ENCODE measurements at places on chromosomes 4 and X. TPM values are rescaled to one million over a fixed set of nuclear protein-coding genes. Genes with fewer than 3 reads are reported as not detected.

DNA sequence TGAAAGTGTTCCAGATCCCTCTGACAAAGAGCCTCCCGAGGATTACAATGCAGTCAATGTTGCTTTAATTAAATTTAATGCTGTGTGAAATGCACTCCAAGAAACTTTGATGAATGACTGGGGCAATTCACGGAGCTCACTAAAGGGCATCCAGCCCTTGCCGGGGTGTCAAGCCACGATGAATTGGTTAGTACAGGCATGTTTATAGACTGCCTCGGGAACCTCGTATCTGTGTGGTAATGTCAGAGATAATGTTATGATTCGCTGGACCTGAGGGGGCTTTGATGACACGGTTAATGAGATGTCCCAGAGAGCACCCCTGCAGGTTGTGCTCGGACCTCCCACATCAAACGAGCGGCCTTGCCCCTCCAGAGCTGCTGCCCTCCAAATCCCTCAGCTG lies 428.8 kb downstream of the NKX6-1 start:
- no peaks in the 10 kb centered on the region for H3K36me3 ChIP-seq
- H3K27ac ChIP-seq = no peak overlapping the region
- H3K4me1 ChIP-seq = no peaks in the 10 kb centered on the region
- no peaks in the 10 kb centered on the region for H3K27me3 ChIP-seq
- DNase-seq = no peak

Gene ATP8A1
- 15.2 TPM for total RNA-seq

GRCh38 chr4:68904786-68905185 lies 46.8 kb downstream of the UGT2A3 start:
- no peaks in the 10 kb centered on the region for H3K27me3 ChIP-seq
- no peak for DNase-seq
- no peak overlapping the region for H3K4me3 ChIP-seq
- H3K27ac ChIP-seq = no peak overlapping the region

DNA sequence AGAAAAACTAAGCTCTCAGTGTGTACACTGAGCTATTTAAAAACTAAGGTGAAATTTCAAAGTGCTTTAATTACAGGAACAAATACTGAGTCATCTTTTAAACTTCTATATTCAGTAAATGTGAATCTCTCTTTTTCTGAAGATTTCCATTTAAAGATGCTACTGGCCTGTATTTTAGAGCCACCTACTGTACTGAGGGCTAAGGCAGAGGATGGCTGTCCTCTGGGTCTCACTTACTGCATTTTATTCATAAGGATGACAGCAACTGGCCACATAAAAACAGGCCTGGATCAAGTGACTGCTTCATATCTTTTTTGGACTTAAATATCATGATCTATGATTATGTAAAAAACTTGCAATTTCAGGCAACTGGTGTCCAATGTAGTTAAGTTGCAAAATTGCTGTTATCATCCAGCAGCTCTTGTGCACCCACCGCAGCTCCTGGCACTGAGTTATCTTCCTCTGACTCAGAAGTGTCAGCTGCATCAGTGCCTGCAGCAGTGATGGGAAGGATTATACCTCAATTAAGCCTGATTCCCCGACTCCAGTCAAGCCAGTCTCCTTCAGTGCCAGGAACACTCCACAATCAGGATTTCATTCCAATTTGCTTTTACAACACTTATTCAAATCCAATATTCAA lies 1073.7 kb downstream of the PDHA2 start:
- H3K36me3 ChIP-seq = no peaks in the 10 kb centered on the region
- DNase-seq = no peak

Gene SPINK2
- not detected for total RNA-seq

DNA sequence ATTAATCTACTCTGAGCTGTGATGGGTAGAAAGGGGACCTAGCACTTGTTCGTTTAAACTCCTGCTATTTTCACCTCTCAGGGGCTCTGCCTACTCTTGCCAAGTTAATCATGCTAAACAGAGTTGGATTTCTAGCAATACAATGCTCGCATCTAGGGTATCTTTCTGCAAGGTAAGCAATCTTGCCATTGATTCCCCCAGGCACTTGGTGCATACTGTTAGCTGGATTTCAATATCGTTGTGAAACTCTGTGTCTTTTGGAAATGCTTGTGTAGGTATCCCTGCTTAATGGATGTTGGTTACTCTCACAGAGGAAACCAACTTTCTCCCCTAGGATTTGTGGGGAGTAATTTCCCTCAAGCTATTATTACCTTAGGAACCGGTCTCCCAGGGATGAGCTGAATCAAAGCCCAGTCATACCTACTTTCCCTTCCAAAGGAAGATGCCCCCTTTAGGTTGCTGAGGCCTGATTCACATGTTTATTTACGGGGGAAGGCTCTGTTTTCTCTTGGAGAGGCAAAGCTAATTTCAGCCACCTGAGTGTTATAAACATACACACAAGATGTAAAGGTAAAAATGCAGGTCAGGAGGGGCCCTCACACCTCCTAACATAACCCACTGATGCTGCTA lies 366.8 kb downstream of the FBXW7 start:
- no peak overlapping the region for H3K27ac ChIP-seq
- no peaks in the 10 kb centered on the region for H3K36me3 ChIP-seq
- H3K4me1 ChIP-seq = no peaks in the 10 kb centered on the region
- H3K4me3 ChIP-seq = no peak overlapping the region

DNA sequence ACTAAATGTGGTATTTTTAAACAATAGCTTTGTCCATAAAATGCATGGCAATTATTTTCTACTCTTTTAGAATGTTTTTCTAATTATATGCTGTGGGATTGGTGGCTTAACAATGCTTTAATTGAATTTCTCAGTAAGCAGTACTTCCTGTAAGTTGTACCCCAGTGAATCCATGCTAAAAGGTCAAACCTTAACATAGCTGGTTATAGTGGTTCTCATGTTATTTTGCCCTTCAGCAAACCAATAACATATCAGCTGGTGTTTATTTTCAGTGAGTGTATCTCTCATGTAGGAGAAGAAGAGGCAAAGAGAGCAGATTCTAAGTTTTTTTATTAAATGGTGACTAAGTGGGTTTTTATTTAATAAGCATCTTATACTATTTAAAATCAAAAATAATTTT lies 41.5 kb downstream of the BTC start:
- peaks cover 2% of the 10 kb centered on the region for H3K36me3 ChIP-seq
- DNase-seq = no peak
- no peaks in the 10 kb centered on the region for H3K27me3 ChIP-seq
- H3K27ac ChIP-seq = no peak overlapping the region
- no peaks in the 10 kb centered on the region for H3K4me1 ChIP-seq
- H3K4me3 ChIP-seq = no peak overlapping the region

- peaks cover 24% of the 10 kb centered on the region for H3K4me1 ChIP-seq
- no peak overlapping the region for H3K4me3 ChIP-seq
- no peak for DNase-seq
Measured at GRCh38 chr4:153523164-153523796, 57.1 kb downstream of the TMEM131L start.

Gene TMEM33
- total RNA-seq = 20.0 TPM

DNA sequence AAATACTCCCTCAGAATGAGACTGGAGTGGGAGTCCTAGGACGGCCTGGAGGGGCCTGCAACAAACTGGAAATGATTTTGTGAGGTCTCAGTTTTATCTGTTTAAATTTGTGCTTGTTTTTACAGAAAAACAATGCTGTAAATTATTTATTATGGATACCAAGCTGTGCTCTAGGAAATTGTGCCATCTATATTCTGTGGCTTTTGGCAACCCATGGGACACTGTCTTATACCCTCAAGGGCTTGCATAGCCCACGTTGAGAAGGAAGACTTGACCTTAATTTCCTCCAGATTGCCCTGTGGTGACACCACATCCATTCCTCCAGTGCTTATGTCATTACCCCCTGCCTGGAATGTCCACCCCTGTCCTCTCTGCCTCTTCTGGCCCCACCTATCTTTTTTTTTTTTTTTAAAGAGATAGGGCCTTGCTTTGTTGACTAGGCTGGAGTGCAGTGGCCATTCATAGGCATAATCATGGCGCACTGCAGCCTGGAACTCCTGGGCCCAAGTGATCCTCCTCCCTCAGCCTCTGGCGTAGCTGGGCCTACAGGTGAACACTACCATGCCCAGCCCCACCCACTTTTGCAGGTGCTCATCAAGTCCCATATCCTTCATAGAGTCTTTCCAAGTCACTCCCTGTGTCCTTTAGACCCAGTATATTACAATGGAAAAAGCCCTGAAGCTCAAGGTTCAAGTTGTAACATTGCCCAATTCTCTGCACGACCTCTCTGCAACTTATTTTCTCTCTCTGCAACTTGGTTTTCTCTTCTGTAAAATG lies 77.4 kb downstream of the HPRT1 start:
- DNase-seq = no peak
- no peaks in the 10 kb centered on the region for H3K36me3 ChIP-seq
- H3K4me3 ChIP-seq = no peak overlapping the region
- no peaks in the 10 kb centered on the region for H3K27me3 ChIP-seq

DNA sequence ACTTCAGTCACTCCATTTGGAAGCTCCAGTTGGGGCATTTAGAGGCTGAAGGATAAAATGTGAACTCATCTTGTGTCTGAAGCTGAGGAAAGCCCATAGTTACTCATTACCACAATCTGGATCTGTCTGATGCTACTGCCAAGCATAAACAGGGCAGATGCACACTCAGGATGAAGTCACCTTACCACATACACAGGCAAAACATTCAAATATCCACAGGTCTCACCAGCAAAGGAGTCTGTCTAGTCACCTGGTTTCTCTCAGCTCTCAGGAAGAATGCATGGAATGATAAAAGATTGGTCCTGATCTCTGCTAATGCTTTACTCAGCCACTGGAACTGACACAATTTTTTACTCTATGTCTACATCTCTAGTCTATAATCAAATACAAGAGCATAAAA lies 13.0 kb upstream of the ODAPH start:
- no peaks in the 10 kb centered on the region for H3K27me3 ChIP-seq
- H3K4me3 ChIP-seq = no peak overlapping the region
- peaks cover 8% of the 10 kb centered on the region for H3K36me3 ChIP-seq
- no peak overlapping the region for H3K27ac ChIP-seq
- no peaks in the 10 kb centered on the region for H3K4me1 ChIP-seq
- DNase-seq = no peak

DNA sequence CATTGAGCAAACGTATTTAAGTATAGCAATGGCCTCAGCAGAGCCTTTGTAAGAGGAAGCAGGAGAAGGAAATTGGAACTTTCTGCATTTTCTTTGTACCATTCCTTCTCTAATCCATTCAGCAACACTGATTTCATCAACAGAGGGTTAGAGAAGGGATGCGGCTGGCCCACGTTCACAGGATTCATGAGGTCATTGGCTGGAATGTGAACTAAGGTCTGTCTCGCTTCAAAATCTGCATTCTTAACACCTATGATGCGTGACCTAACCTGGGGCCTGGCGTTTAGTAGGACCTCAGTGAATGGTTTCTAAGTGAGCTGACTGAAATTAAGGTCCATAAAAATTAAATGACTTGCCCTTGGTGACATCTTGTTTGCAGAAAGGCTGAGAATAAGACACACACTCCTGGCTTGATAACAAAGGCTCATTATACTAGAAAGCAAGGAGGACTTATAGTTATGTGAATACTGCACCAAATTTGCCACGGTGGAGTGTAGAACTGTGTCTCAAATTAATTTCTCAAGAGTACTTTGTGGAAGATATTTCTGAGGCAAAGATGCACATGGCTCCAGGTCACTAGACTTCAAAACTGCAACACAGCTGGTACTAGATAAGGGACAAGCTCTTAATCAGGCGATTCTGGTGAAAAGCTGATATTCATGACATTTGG lies 25.4 kb downstream of the FGFBP1 start:
- DNase-seq = no peak
- H3K27ac ChIP-seq = no peak overlapping the region
- H3K36me3 ChIP-seq = no peaks in the 10 kb centered on the region
- H3K27me3 ChIP-seq = no peaks in the 10 kb centered on the region
- no peaks in the 10 kb centered on the region for H3K4me1 ChIP-seq

- no peak overlapping the region for H3K4me3 ChIP-seq
- H3K27me3 ChIP-seq = no peaks in the 10 kb centered on the region
- H3K4me1 ChIP-seq = peaks cover 17% of the 10 kb centered on the region
- DNase-seq = no peak
- H3K27ac ChIP-seq = no peak overlapping the region
Measured at GRCh38 chrX:17654116-17654515, 83.2 kb upstream of the SCML1 start.
